ENCODE measurements at places on chromosomes 7 and 10.

GRCh38 chr7:80768756-80769155 lies 130.3 kb downstream of the CD36 start:
- DNase-seq = no peak

DNA sequence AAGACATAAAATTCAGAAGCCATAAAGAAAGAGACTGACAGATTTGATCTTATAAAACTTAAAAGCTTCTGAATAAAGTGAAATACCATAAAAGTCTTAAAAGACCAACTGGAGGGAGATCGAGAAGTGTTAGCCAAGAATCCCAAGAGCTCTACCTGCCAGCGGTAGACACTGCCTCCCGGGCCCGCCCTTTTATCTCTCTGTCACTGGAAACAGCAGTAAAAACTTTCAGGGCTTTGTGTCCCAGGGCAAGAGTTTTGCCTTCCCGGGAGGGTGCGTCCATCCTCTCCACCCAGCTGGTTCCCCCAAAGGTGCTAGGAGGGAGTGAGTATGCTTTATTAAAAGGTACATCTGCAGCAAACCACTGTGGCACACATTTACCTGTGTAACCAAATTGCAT lies 5.8 kb downstream of the PLA2G12B start:
- no peak for DNase-seq

- no peak for DNase-seq
Measured at GRCh38 chr7:117281562-117281961, 41.3 kb downstream of the WNT2 start.

DNA sequence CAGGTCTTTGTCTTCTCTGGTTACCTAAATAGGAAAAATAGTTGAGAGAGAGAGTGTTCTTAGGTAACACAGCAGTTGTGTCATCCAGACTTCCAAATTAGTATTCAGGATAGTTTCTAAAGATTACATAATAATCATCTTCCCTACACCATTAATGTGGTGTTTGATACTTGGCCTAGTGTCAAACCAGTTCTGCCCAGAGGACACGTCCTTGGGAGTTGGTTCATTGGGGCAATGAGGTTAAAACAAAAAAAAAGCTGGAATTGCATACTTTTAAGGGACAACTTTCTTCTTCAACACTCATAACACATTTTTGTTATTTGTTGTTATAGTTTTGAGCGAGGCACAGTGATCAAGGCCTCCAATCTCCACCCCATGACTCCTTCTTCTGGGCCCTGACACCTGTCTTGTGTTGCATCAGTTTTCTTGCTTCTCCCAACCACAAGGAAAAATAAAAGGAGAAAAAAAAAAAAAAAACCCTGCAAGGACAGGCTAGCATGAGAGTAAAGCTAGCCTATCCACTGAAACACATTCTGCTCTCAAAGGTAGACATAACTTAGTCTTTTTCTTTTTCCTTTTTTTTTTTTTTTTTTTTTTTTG lies 28.8 kb downstream of the STN1 start:
- DNase-seq = no peak

DNA sequence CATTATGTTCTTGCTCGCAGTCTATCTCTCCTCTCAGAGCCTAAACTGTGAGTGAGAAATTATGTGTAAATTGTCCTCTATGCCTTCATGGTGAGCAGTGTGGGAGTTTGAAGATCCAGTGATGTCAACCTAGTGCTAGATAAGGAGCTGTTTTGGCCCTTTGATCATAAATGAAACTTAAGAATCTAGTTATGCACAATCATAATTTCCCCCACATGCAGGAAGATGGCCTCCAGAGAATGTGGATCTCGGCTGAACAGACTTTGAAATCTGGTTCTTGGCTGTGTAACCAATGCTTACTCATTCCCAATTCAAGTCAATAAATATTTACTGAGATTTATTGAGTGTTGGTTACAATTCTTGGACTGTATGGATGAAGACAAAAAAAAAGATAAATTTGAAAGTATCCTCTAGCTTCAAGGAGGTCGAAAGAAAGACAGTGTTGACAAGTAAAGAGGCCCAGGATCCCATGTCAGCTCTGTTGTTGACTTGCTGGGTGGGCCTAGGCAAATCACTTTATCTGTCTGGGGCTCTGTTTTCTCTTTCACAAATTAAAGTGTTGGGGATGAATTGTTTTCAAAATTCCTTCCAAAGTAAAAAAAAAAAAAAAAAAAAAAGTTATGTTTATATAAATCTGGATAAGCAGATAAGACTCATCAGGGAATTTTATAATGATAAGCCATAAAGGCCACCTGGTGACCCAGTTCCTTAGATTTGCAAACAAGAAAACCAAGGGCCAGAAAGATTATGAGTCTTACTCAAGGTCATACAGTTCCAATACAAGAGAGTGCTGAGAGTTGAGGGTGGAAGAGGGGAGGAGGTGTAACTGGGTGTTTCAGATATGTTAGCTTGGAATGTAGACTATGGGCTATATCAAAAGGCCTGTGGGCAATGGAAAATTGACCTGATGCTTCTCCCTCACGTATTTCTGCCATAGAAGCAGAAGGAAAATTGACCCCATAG lies 969.9 kb downstream of the KCNMA1 start:
- DNase-seq = no peak

- peak; percentile 25 for DNase-seq
Measured at GRCh38 chr7:31633894-31634494, 53.0 kb upstream of the PPP1R17 start.

GRCh38 chr7:51764976-51765375 lies 448.4 kb upstream of the COBL start:
- no peak for DNase-seq

DNA sequence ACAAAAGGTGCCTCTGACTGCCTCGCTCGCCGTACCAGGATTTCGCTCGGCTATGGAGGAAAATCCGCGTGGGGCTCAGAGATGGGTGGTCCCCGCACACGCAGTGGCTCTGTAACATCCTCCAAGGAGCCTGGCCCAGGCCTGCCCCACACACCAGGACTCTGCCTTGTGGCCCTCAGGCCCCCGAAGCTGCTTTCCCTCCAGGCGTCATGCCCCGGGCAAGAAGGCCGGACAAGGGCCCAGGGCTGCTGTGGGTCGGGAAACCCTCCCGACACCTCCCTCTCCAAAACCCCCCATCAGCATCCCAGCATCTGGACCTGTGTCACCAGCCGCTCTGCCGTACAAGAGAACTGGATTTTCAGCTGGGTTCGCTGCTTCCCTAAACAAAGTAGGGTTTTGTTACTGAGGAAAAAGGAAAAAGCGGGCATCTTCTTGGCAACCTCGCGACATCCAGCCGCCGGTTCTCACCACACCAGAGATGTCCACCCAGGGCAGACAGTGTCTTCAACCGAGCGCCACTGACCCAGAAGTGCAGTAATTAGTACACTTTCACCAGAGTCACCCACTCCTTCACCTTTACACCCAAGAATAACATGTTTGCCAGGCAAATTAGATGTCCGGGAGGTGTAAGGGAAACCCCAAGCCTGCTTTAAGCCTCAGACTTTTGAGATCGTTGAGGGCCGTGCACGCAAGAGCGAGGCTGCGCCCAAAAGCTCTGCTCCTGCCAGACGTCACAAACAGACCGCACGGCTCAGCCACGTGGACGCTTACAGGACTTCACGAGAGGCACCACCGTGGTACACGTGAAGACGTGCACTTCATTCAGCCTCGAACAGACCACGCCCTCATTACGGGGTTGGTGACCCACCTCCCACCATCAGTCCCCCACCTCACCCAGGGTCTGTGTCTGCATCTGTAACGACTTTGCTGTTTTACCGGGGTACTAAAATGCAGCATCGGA lies 62.2 kb downstream of the DIP2C start:
- no peak for DNase-seq

GRCh38 chr10:3895045-3895631 lies 110.1 kb upstream of the KLF6 start:
- DNase-seq = no peak

GRCh38 chr10:97081621-97082235 lies 104.0 kb downstream of the SLIT1 start:
- no peak for DNase-seq

GRCh38 chr10:78283069-78283682 lies 249.5 kb downstream of the RPS24 start:
- DNase-seq = no peak

DNA sequence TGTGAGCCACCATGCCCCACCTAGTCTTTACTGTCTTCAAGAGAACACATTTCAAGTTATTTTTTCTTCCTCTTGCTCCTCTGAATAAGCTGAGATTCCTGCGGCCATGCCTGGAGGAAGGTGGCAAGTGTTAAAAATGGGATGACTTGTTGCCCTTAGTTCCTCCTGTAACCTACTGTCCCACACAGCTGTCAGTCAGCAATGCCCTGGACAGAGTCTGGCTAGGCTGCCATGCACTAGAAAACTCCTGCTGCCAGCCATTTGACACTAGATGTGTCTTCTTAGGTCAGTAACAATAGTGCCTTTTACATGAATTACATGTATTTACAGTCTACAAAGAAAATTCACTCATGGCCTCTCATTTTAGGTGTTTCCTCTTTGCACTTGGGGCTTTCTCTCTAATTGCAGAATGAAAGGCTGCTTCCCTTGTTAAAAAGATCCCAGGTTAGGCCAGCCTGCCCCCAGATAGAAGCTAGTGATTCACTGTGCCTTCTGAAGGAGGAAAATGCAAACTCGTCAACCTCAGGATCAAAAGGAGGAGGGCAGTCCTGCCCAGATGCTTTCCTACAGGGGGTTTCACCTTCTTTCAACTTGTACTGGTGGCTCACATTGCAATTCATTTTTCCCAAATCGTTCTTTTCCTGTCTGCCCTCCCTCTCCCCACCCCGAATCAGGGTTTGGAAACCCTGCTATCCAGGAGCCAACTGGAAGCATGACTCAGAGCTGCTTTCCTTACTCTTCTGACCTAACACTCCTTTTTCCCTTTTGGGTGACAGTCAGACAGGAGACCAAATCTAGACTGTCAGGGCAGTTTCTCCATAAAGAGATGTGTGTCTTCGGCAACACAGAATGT lies 136.6 kb downstream of the SPAG6 start:
- no peak for DNase-seq

- DNase-seq = no peak
Measured at GRCh38 chr10:48932831-48933664, 6.6 kb downstream of the LRRC18 start.

- no peak for DNase-seq
Measured at GRCh38 chr7:82286096-82286797, 157.3 kb downstream of the CACNA2D1 start.

DNA sequence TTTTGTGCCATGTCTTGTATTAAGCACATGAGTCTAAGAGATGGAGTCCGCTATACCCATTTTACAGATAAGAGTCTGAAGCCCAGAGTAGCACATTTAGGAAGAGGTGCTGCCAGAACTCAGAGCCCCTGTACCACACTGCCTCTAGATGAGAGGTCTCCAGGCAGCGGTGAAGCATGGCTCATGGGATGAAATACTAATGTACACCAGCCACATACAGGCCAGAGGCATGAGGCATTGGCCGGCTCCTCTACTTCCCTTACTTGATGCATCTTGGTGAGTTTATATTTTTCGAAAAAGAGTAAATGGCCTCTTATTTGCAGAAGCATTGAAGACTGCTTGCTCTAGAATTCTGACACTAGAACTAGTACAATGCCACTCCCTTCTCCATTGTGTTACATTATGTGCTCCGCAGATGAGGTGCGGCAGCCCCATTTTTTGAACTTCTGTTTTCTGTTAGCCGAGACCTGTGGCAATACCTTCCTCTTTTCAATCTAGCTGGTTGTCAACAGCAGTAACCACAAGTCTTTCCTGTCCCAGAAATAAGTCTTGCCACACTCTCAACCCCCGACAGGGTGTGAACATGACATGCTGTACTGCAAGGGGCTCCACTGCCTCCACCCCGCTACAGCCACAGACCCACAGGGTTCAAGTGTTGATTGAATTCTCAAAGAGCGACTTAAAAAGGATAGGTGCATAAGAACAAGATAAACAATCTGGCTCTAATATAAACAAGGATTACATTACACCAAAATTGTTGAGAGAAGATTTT lies 145.3 kb downstream of the CELF2 start:
- DNase-seq = no peak

GRCh38 chr7:50160206-50160605 lies 67.2 kb upstream of the ZPBP start:
- DNase-seq = no peak

DNA sequence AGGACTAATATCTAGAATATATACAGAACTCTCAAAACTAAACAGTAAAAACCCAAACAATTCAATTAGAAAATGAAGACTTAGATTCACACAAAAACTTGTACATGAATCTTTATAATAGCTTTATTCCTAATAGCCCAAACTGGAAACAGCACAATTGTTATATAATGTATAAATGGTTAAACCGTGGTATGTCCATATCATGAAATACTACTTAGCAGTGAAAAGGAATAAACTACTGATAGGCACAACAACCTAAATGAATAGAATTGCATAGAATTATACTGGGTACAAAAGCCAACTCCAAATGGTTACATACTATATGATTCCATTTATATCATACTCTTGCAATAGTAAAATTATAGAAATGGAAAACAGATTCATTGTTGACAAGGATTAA lies 21.0 kb upstream of the FAM241B start:
- no peak for DNase-seq

- no peak for DNase-seq
Measured at GRCh38 chr10:4790922-4791321, 35.1 kb upstream of the AKR1E2 start.

- DNase-seq = no peak
Measured at GRCh38 chr10:60717852-60718251, 60.4 kb upstream of the CDK1 start.
